ENCODE measurements at places on chromosomes 6 and 20.

- DNase-seq: no peak
These were observed 99.3 kb downstream of the B3GAT2 start for GRCh38 chr6:70857387-70858077.

GRCh38 chr6:147108259-147108910 lies 95.8 kb upstream of the STXBP5 start:
- DNase-seq: no peak

DNA sequence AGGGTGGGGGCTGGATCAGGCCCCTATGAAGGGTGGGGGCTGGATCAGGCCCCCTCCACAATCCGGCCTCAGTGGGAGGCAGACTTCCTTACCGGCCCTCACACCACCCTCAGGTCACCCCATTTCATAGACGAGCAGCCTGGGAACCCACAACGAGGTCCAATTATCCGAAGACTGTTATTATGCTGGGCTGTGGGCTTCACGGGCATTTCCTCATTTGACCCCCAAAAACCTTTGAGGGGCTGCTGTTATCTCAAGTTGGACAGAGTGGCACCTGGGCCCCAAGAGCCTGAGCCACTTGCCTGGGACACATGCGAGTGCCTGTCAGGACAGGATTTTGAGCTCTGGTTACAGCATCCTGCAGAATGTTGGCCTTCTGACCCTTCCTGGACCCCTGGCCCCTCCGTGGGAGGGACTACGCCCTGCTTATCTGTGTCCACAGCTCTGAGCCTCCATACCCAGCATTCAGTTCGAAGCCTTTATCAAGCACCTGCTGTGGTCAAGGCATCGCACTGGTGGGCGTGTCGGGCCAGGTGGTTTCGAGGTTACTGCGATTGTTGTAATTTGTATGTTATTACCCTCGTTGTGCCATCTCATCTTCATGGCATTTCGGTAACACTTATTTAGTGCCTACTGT lies 34.5 kb upstream of the PCMTD2 start:
- no peak for DNase-seq

- DNase-seq: no peak
These were observed 28.8 kb downstream of the GCM1 start for GRCh38 chr6:53119772-53120409.

DNA sequence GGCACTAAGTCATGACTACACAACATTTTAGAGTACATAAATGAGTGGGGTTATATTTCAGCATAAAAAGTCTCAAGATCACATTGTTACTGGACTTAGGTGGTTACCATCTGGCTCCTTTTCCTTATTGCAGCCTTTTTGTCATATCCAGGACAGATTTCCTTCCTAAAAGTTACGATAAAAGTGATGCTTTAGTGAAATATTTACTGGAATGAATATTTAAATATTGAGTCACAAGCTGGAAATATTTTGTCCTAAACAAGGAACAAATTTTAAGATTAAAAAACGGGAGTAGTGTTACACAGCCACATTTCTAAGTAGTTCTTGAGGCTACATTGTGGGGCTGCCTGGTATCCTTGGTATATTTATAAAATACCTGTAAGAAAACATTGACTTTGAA lies 52.2 kb downstream of the CDC40 start:
- DNase-seq: no peak

- DNase-seq: no peak
These were observed 56.9 kb upstream of the FOXP4 start for GRCh38 chr6:41489120-41489851.

- DNase-seq: no peak
These were observed 21.9 kb upstream of the ZSCAN9 start for GRCh38 chr6:28203201-28203600.

DNA sequence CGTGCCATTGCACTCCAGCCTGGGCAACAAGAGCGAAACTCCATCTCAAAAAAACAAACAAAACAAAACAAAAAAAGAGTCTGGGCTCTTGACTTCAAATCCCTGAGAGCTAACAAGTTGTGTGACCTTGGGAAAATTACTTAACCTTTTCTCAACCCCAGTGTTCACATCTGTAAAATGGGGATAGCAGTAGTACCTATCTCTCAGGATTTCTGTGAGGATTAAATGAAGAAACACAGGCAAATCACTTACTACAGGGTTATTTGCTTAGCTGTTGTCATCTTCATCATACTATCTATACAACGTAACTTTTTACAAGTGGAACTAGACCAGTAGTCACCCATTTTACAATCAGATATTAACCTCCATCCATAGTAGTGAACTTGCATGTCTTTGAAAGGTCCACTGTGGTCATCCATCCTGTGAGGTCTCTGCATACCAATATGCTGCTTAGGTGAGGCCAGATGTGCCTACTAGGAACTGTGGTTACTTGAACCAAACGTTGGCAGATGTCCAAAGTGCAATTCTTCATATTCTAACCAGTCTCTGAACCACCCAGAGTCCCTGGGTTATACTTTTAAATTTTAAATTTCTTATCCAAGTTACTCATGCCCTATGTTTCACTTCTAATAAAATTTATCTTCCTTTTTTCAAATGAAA lies 128.9 kb upstream of the BEND3 start:
- no peak for DNase-seq

GRCh38 chr6:141252828-141253608 lies 879.7 kb upstream of the GJE1 start:
- no peak for DNase-seq

DNA sequence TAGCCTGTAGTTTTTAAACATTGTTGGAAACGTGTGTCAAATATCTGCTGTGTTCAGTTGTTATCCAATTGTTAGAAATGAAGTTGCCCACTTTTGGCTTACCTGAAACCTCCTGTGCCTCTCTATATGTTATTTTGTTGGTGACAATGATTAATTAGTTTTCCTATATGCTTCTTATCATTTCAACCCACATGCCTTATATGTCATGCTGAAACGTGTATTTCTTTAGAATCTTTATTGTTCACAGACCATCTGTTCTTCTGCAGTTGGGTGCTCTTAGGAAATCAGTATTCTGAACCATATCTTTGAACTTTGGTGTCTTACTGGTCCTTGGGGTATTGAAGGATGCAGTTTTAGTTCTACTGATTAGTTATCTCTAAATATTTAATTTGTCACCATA lies 91.2 kb upstream of the SCGN start:
- DNase-seq: no peak

- no peak for DNase-seq
These were observed 103.2 kb upstream of the RIPOR2 start for GRCh38 chr6:25038999-25039398.

DNA sequence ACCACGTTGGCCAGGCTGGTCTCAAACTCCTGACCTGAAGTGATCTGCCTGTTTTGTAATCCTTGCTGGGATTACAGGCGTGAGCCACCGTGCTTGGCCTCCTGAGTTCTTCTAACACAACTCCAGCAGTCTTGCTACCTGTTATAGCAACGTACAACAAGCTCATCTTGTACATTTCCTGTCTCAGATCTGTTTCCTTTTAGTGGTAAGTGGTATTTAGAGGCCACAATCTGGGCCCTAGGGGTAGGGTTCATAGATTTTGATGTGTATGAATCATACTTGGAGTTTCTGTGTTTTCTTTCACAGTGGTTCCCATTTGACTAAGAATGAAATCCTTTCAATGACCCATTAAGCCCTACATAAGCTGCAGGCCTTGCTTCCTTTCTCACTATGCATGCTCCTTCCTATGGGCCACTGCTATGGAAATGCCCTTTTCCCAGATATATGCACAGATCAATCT lies 27.1 kb upstream of the SYNCRIP start:
- DNase-seq: no peak

DNA sequence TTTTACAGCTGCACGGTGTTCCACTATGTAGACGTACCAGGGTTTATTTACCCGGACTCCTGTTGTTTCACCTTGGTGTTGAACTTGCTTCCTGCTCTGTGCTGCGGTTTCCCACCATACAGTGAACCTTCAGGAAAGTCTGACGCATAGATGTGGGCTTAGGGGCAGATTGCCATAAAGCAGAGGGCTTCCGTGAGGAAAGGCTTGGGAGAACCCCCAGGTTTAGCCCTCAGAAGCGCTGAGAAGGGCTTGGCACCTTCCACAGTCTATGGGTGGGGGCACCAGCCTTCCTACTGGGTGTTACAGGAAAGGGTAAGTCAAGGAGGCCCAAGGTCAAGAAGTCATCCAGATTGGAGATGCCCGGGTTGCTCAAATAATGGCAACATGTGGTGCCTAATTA lies 19.2 kb upstream of the MRPS18A start:
- no peak for DNase-seq

DNA sequence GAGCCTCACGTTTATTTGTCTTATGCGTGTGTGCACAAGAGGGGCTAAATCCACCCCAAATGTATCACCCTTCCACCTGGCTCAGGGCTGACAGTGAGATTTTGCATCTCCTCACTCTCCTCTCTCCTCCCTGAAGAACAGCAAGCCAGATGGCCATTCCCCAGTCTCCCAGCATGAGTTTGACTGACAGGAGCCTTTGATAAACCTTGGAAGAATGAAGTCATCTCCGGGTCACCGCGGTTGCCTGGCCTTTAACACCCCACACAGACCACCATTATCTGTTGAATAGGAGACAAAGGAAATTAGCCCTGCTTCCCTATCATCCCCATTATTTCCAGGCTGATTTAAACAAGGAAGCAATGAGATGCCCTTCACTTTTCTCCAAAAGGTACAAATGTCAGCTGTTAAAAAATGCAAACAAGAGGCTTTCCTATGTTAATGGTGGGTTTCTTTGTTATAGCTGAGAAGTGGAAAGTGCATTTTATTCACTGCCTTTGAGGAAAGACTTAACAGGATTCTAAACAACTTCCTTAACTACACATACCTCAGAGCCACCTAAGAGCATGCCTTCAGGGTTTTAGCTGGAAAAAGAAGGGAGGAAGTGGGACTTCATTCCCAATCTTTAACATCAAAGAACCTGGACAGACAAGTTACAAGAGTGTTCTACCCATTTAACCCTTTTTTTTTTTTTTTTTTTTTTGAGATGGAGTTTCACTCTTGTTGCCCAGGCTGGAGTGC lies 524.8 kb upstream of the ID4 start:
- no peak for DNase-seq

GRCh38 chr6:126905917-126906316 lies 212.6 kb upstream of the RSPO3 start:
- no peak for DNase-seq

- no peak for DNase-seq
These were observed 382.3 kb downstream of the CD83 start for GRCh38 chr6:14499841-14500240.

DNA sequence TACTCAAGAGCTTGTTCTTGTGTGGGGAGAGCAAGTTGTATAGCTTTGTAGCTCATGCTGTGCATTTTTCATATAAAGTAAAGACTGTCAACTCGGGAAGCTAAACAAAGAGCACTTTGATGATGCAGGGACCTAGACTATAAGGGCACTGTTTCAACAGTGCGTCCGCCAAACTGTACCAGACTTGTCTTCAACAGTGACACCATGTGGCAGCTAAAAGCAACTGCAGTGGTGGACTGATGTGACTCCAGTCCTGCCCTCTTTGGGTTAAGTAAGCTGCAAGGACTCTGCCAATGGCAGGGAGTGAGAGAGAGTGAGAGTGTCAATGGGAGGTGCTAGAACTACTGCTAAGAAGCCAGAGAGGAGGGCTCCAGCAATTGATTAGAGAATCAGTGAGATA lies 48.1 kb upstream of the MC3R start:
- no peak for DNase-seq

GRCh38 chr20:11027224-11027623 lies 353.4 kb upstream of the JAG1 start:
- no peak for DNase-seq

DNA sequence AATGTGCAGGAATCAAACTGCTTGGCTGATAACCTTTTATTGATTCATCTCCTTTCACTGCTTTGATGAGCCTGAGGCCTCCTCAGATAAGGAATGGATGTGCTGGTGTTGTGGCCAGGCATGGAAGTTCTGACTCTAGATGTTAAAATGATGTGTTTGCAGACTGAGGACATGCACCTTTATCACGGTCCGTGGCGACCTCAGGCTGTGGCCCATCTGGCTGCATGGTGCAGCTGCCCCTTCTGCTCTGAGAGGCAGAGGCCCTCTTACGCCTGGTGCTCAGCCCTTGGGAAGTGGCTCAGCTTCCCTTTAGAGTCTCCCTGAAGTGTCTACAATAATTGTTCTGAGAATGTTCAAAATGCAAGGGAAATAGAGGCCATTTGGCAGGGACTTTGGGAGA lies 26.2 kb downstream of the CDH4 start:
- no peak for DNase-seq

DNA sequence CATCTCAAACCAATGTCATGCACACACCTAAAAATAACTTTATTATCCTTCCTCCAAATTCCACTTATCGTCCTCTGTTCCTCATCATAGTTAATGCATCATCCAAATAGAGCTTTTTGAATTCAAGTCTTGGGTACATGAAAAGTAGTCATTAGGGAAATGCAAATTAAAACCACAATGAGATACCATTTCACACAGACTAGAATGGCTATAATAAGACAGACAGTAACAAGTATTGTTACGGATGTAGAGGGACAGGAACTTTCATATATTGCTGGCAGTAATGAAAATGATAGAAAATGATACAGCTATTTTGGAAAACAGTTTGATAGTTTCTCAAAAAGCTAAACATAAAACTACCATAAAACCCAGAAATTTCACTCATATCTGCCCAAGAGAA lies 59.1 kb downstream of the FHL5 start:
- no peak for DNase-seq

- DNase-seq: no peak
These were observed 97.9 kb downstream of the PXDC1 start for GRCh38 chr6:3653528-3654070.

DNA sequence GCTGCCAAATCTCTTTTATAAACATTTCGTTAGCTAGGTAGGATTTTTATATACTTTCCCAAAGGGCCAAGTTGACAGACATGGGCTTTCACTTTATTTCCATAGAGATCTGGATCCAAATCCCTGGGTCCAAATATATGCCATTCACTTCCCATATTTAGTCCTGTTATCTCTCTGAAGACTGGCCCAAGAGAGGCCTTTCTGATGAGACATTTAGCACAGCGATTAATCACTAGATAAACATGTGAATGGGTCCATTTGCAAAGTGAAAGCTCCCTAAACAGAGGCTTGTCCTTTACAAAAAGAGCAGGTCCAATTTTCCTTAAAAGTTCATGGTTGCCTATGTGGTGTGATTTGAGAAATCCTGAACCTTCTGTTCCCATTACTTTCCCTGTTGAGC lies 132.6 kb downstream of the TRMT11 start:
- no peak for DNase-seq

GRCh38 chr20:58950603-58951002 lies 30.5 kb upstream of the NELFCD start:
- DNase-seq: no peak

DNA sequence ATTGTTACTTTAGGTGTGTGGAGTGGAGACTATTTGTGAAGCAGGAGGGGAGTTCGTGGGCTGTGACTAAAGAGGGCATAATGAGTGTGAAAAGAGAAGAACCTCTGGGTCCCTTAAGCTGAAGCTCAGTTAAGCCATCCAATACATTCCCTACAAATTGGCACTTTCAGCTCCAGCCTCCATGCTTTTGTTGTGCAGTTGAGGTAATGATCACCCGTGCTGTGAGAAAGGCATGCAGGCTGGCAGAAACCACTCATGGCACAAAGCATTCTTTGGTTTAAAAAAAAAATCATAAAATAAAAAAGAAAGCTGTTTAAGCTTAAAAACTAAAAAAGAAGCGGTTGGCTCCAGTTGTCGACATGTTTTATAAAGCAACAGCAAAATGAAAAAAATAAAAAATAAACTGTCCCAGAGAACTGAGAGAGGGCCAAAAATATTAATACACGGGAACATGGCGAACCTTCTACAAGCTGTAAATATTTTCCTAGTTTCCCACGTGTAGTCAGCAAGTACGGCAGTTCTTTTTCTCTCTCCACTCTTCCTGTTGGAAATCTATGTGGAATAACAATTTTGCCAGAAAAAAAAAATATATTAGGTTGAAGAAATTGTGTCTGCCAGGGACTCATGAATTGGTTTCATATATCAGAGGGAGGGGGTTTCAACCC lies 82.2 kb downstream of the ANKRD60 start:
- no peak for DNase-seq

All from activated CD8-positive, alpha-beta memory T cell treated with anti-CD3 and anti-CD28 coated beads for 1 hour (primary cell).